ENCODE measurements at places on chromosomes 12 and 14. TPM values are rescaled to one million over a fixed set of nuclear protein-coding genes. Genes with fewer than 3 reads are reported as not detected.

Gene PPP1CC
- total RNA-seq, result 148 TPM

Gene RIMBP2
- not detected for total RNA-seq

Gene LYZ
- 5.3 TPM for total RNA-seq

Gene NKX2-8
- not detected for total RNA-seq

Gene ESR2
- 17.0 TPM for total RNA-seq

Gene TSPAN9
- 0.54 TPM for total RNA-seq

Gene C12orf56
- not detected for total RNA-seq

Gene ASPG
- not detected for total RNA-seq

Gene TRHDE
- not detected for total RNA-seq

GRCh38 chr14:34223373-34224148 lies 238.5 kb downstream of the SPTSSA start:
- no peak for DNase-seq
- no peak overlapping the region for H3K27ac ChIP-seq
- no peaks in the 10 kb centered on the region for H3K36me3 ChIP-seq
- peaks cover 7% of the 10 kb centered on the region for H3K27me3 ChIP-seq
- no peaks in the 10 kb centered on the region for H3K4me1 ChIP-seq

GRCh38 chr14:67510121-67510520 lies 21.6 kb upstream of the TMEM229B start:
- no peak for DNase-seq
- peaks cover 4% of the 10 kb centered on the region for H3K36me3 ChIP-seq
- H3K4me1 ChIP-seq, result peaks cover 29% of the 10 kb centered on the region
- H3K27me3 ChIP-seq, result no peaks in the 10 kb centered on the region
- H3K4me3 ChIP-seq, result no peak overlapping the region

DNA sequence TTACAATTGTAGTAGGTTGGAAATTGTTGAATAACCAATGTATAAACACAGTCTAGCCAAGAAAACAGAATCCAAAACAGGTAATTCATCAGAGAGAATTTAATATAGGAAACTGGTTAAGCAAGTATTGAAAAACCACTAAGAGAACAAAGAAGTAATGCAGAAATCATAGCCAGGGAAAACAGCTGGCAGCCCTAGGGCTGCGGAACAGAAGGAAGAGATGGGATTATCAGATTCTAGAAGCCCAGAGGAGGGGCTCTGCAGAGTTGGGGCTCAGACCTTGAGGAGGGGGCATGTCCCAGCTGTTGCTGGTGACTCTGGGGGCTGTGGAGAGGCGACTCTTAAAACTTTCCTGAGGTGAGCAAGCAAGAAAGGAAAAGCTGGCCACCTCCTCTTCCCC lies 49.4 kb downstream of the CD9 start:
- no peaks in the 10 kb centered on the region for H3K4me1 ChIP-seq
- DNase-seq, result no peak
- no peak overlapping the region for H3K4me3 ChIP-seq
- no peak overlapping the region for H3K27ac ChIP-seq
- peaks cover 12% of the 10 kb centered on the region for H3K27me3 ChIP-seq

DNA sequence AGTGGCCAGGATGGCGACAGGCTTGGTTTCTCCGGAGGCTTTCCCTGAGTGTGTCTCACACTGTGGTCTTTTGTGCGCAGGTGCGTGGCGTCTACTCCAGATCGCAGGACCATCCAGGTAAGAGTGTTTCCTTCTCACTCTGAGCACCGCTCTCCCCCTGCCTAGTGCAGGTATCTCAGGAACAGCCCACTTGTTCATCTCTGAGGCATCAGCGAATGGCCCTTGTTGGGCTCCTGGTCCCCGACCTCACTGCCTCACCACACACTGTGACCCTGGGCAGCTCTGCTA lies 781 bp downstream of the ADGRD1 start:
- H3K36me3 ChIP-seq, result no peaks in the 10 kb centered on the region
- no peak overlapping the region for H3K27ac ChIP-seq
- no peak for DNase-seq
- peaks cover 17% of the 10 kb centered on the region for H3K27me3 ChIP-seq
- H3K4me1 ChIP-seq, result peaks cover 15% of the 10 kb centered on the region

DNA sequence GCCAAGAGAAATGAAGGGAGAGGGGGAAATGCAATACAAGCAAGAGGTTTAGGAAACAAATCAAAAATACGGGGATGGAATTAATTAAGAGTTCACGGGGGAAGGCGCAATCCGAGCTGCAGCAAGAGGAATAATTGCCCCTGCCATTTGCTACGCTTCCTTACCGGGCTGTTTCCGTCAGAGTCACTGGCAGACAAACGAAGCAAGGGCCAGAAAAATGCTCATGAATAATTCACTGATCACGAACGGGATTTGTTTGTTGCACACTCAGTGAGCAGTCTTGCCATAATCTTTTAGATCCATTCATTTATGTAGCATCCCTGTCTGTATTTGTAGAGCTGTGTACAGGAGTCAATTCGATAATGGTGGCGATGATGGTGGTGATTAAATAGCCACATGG lies 39.0 kb downstream of the PLXNC1 start:
- no peaks in the 10 kb centered on the region for H3K27me3 ChIP-seq
- peaks cover 16% of the 10 kb centered on the region for H3K4me1 ChIP-seq
- DNase-seq, result no peak
- H3K27ac ChIP-seq, result no peak overlapping the region

DNA sequence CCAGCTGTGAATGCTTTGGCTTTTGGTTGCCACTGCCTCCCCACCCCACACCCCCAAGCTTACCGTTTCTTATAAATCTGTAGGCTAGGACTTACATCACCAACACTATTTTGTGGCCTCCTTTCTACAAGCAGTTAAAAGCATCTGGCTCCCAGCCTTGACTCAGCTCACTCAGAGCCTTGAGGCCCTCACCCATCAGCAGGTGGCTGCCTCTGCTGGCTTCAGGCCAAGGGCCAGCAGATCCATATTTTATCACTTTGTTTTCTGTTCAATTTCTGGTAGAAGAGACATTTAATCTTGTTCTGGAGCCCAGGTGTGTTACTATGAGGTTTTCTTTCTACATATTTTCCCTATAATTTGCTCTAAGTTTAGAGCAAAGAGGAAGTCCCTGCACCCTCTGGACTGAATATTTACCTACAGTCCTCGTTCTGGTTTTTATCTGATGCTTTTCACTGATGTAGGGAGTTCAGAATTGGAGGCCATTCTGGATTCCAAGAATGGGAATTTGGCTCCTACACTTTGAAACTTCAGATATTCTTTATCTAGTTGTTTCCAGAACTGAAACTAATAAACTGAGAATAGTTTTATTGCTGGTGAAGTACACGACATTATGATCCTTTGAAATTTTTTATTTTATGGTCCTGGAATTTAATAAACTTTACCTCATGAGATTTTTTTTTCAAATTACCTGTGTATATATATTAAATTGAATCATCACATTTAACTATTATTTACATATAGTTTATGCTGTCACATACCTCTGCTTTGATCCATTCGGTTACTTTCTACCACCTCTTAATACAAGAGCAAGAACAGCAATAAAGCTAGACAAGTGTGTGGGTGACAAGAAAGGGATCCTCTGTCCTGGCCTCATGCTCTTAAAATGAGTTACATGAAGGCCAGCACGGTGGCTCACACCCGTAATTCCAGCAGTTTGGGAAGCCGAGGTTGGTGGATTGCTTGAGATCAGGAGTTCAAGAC lies 22.2 kb downstream of the PLBD1 start:
- no peak for DNase-seq
- H3K36me3 ChIP-seq, result no peaks in the 10 kb centered on the region
- no peak overlapping the region for H3K4me3 ChIP-seq
- H3K4me1 ChIP-seq, result peaks cover 5% of the 10 kb centered on the region
- no peaks in the 10 kb centered on the region for H3K27me3 ChIP-seq

GRCh38 chr12:10756194-10756593 lies 33.1 kb upstream of the YBX3 start:
- no peaks in the 10 kb centered on the region for H3K4me1 ChIP-seq
- DNase-seq, result no peak
- H3K27me3 ChIP-seq, result peaks cover 35% of the 10 kb centered on the region
- no peak overlapping the region for H3K27ac ChIP-seq

GRCh38 chr12:69069479-69069878 lies 136.5 kb upstream of the CPM start:
- DNase-seq, result no peak
- no peaks in the 10 kb centered on the region for H3K4me1 ChIP-seq
- H3K4me3 ChIP-seq, result no peak overlapping the region
- peaks cover 7% of the 10 kb centered on the region for H3K27me3 ChIP-seq
- H3K36me3 ChIP-seq, result no peaks in the 10 kb centered on the region

DNA sequence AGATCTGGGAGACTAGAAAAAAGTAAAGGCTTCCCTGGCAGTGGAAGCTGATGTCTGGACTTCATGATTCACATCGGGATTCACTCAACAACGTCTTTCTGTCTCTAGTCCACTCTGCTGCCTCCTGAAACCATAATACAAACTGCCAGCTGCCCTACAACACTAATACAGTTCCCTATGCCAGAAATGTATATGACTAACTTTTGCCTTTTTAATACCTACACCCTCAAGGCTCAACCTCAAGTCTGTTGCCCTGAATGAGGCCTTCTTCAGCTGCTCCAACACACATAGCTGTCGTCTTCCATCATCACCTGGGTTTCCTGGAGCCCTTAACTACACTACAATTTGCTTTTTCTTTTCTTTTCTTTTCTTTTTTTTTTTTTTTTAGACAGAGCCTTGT lies 182.7 kb upstream of the BCL2L14 start:
- peaks cover 88% of the 10 kb centered on the region for H3K36me3 ChIP-seq
- H3K27me3 ChIP-seq, result no peaks in the 10 kb centered on the region
- no peak overlapping the region for H3K27ac ChIP-seq
- no peak for DNase-seq
- H3K4me3 ChIP-seq, result no peak overlapping the region
- H3K4me1 ChIP-seq, result peaks cover 33% of the 10 kb centered on the region

DNA sequence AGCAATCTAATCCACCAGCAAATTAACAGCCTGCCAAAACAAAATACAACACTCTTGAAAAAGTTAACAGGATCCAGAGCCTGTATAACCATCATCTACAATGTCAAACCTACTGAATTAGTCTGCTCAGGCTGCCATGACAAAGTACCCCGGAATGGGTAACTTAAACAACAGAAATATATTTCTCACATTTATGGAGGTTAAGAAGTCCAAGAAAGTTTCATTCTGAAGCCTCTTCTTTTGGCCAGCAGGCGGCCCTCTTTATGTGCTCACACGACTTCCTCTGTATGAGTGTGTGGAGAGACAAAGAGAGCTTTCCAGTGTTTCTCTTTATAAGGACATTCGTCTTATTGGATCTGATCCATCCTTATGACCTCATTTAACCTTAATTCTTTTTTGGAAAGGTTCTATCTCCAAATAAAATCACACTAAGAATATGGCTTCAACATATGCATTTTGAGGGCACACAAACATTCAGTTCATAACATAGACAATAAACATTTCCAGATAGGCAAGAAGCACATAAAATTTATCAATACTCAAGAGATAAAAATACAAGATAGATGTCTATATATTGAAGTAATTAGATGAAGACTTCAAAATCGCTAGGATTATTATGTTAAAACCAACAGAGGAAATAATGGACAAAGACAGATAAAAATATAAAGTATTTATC lies 5.9 kb upstream of the RERG start:
- no peak overlapping the region for H3K27ac ChIP-seq
- no peaks in the 10 kb centered on the region for H3K4me1 ChIP-seq
- peaks cover 29% of the 10 kb centered on the region for H3K27me3 ChIP-seq

DNA sequence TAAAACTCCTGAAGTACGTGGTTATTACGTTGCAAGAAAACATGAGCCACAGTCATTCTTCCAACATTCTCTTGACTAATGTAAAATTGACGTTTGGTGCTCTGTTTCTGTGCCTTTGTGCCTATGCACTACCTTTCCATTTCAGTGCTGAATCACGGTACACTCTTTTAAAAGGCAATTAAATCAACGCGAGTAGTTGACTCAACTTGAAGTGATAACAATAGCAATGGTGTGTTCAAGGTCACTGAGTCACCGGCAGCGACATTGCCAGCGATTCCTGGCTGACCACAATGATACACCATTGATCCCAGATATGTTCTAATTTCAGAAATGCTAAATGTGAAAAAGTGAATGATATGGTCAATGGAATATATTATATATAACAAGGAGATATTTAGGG lies 17.8 kb downstream of the AK7 start:
- H3K4me3 ChIP-seq, result no peak overlapping the region
- DNase-seq, result no peak
- no peaks in the 10 kb centered on the region for H3K4me1 ChIP-seq
- peaks cover 4% of the 10 kb centered on the region for H3K27me3 ChIP-seq

- no peak overlapping the region for H3K4me3 ChIP-seq
- no peaks in the 10 kb centered on the region for H3K27me3 ChIP-seq
- H3K36me3 ChIP-seq, result peaks cover 11% of the 10 kb centered on the region
- DNase-seq, result no peak
- H3K4me1 ChIP-seq, result peaks cover 35% of the 10 kb centered on the region
- no peak overlapping the region for H3K27ac ChIP-seq
Observed at GRCh38 chr14:75165586-75166391, 10.6 kb downstream of the TMED10 start.

- H3K4me1 ChIP-seq, result peaks cover 31% of the 10 kb centered on the region
- H3K27ac ChIP-seq, result no peak overlapping the region
- DNase-seq, result no peak
- peaks cover 5% of the 10 kb centered on the region for H3K27me3 ChIP-seq
- H3K4me3 ChIP-seq, result no peak overlapping the region
Observed at GRCh38 chr14:76916040-76916715, 90.0 kb downstream of the LRRC74A start.

GRCh38 chr14:28515571-28515970 lies 251.0 kb upstream of the FOXG1 start:
- no peaks in the 10 kb centered on the region for H3K4me1 ChIP-seq
- no peaks in the 10 kb centered on the region for H3K27me3 ChIP-seq
- no peak overlapping the region for H3K27ac ChIP-seq
- no peak overlapping the region for H3K4me3 ChIP-seq
- DNase-seq, result no peak
- no peaks in the 10 kb centered on the region for H3K36me3 ChIP-seq

GRCh38 chr14:103099081-103099732 lies 4.7 kb downstream of the EXOC3L4 start:
- DNase-seq, result no peak
- peaks cover 21% of the 10 kb centered on the region for H3K4me1 ChIP-seq
- peaks cover 14% of the 10 kb centered on the region for H3K27me3 ChIP-seq
- no peaks in the 10 kb centered on the region for H3K36me3 ChIP-seq

- H3K27ac ChIP-seq, result no peak overlapping the region
- no peak for DNase-seq
- H3K27me3 ChIP-seq, result no peaks in the 10 kb centered on the region
- H3K4me1 ChIP-seq, result peaks cover 34% of the 10 kb centered on the region
- no peaks in the 10 kb centered on the region for H3K36me3 ChIP-seq
- H3K4me3 ChIP-seq, result no peak overlapping the region
Observed at GRCh38 chr12:106271575-106272505, 24.0 kb upstream of the CKAP4 start.

DNA sequence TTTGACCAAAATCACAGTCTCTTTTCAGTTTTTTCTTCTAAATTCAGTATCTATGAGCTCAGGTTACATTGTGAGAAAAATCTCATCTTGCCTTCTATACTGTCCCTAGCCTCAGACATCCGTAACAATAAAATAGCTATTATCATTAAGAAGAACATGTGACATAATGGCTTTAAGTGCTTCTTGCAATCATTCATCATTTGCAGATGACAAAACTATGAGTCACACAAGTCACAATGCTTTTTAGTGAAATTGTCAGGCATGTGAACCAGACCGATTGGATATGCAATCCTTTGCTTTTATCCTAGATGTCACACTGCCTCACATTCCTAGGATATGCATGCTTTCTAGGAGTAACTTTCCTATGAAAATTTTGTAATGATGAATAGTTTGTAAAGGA lies 313.1 kb downstream of the SLC6A15 start:
- DNase-seq, result no peak
- H3K4me3 ChIP-seq, result no peak overlapping the region
- no peaks in the 10 kb centered on the region for H3K4me1 ChIP-seq
- no peaks in the 10 kb centered on the region for H3K27me3 ChIP-seq
- no peak overlapping the region for H3K27ac ChIP-seq

GRCh38 chr12:31813305-31813704 lies 84.5 kb upstream of the AMN1 start:
- no peak for DNase-seq
- peaks cover 3% of the 10 kb centered on the region for H3K36me3 ChIP-seq
